ENCODE measurements at places on chromosomes 1 and 21.
A peak's percentile ranks its signal among the peaks of the same experiment; 100 is the strongest.

DNA sequence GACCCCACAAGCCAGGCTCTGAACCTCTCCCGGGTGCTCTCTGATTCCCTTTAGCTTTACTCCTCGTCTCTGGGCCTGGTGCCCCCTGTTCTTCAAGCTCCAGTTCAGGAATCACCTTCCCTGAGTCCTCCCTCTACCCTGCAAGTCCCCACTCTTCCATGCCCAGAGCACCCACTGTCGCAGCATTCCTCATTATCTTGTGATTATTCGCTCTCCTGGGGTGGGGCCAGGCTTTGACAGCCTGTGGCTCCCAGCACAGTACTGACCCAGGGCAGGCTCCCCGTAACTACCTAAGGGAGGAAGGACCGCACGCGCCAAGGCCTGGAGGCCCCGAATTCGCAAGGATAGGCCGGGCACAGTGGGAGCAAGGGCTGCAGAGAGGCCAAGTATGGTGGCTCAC is 734 bp upstream of the C1orf210 start:
- no peak for DNase-seq

DNA sequence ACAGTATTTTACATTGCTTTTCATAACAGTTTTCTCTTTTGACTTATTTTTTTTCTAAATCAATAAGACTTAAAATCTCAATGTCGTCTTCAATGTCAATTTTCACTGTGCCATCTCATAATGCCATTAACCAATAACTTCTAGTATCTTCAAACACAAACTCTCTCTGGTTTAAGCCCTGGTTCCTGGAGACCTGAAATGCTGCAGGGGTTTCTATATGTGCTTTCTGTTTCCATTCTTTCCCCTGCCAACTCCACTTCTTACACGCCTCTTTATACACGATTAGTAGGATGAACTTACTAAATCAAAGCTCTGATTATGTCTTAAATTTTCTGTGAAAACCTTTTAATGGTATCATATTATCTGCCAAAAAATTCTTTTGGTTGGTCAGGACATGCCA is 191.4 kb downstream of the AMY1C start:
- DNase-seq, result no peak

DNA sequence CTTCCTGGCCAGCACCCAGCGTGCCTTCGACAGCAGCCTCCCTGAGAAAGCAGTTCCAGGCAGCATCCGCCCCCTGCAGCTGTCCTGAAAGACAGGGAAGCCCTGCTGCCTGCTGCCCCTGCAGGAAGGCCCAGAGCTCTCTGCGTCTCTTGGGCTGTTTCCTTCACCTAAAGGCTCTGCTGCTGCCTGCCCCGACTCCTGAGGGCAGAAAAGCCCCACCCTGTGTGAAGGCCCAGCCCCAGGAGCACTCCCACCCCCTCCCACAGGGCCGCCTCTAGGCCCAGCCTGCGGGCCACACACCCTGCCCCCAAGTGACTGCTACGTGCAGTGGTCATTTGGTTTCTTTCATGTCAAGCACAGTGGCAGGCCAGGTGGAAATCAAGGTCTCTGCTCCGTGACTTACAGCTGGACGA is 12.4 kb downstream of the RIPK4 start:
- DNase-seq, result no peak

- no peak for DNase-seq
Observed at GRCh38 chr1:94379615-94380014, 38.6 kb upstream of the ABCD3 start.

DNA sequence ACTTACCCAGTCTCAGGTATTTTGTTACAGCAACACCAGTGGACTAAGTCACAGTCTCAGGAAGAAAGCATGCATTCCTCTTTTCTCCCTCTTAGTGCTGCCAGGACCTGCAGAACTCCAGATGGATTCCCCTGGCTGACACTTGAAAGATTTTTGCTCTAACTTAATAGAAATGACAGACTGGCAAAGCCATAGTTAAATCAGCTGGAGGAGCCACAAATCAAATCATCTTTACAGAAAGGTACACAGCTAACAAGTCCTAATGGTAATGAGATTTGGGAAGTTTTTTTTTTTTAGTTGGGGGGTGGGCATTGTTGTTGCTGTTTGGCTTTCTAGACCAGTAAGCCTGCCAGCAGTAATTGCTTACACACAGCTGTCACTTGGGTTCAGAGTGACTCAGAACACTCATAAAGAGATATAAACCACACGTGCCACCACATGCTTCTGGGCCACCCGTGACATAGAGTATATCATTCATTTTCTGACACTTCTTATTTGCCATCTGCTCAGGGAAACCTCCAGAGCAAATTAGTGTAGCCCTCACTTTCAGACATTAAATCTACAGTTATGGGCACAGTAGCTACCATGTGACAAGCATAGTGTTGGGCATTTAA is 72.4 kb downstream of the FH start:
- DNase-seq, result no peak

DNA sequence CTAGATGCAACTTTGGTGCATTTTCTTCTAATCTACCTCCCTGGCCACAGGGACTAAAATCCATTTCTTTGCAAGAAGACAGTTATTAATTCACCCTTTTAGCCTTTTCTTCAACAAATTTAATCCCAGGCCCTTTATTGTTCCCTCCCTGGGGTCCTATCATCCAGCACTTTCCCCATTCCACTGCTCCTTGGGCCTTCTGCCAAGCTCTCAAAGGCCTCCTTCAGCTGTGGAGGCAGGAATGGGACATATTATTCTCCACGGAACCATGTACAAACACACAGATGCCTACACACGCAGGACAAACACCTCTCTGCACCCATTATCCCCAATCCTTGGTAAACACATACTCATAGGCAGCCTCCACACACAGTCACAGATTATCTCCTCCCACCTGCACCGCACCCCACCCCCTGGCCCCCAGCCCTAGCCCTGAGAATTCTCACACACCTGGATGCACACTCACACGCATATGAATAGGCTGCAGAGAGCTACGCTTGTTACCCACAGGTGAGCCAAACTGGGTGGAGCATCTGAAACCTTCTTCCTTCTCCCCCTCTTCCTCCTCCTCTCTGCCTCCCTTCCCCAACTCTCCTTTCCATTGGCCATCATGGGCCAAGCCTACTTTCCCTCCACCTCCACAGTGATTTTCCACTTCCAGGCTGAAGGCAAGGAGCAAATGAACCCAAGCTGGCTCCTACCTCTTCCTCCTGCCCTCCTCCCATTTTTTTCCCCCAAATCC is 11.7 kb downstream of the TAGLN2 start:
- DNase-seq, result no peak

DNA sequence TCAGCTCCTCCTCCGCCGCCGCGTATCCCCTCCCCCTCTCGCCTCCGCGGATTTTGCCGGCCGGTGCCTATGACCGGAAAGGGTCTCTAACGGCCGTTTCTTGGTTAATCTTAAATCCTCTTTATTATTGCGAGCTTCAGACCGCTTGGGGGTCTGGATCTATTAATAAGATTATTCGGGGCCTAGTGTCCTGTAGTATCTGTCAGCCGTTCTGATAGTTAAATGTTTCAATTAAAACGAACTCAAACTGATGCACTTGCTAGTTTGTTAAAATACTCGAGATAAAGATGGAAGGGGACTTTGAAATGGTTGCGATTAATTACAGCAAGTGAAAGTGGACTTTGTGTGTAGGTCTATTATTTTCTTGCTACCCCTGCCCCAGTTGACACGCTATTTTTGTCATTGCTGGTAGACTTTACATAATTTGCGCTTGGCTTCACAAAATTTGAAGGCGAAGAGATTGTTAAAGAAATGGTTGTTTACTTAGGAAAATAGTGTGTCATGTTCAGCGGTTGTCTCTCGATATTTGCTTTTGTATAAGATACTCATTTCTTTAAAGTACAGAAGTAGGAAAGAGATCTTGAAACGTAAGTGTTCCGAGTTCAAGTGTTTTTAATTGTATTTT is 779 bp downstream of the SON start:
- DNase-seq, result peak; percentile 51

DNA sequence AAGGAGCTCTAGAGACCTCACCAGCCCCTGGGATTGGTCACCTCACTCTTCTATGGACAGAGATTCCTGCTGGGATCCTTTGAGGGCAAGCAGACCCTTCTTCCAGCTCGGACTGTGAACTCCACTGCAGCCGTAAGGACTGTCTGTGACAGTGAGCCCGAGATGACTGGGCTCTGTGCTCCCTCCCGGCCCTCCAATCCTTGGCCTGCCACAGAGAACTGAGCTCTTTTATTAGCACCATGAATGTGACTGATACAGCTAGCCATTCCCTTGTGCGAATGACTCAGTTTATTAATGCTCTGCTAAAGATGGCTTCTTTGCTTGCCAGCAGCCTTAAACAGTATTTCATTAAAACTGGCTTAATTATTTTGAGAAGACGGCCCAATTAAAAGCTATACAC is 194.6 kb upstream of the LMO4 start:
- DNase-seq, result no peak

GRCh38 chr1:75471252-75471651 is 139.7 kb downstream of the SLC44A5 start:
- no peak for DNase-seq

DNA sequence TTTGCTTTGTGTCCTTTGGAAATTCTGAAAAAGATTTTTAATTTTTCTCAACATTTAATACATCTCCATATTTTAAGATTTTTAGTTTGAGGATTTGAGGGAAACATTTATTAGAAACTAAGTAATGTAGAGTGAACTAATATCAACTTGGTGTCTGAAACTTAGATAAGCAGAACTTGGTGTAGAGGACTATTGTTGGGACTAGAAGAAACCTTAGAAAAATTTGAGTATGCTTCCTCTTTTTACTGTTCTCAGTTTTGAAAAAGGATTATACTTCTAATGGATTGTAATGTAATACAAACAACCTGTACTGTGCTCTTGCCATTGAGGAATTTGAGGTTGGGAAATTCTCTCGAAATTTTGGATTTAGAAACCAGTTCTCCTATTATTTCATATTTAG is 2.4 kb downstream of the FNBP1L start:
- no peak for DNase-seq
